T-cell (primary cell): ENCODE measurements at places on chromosomes 1 and 21. TPM values are rescaled to one million over a fixed set of nuclear protein-coding genes. Genes with fewer than 3 reads are reported as not detected.

GRCh38 chr1:229856009-229856650 lies 210.9 kb upstream of the GALNT2 start:
- H3K4me3 ChIP-seq = peak overlapping the region; percentile 37
- no peaks in the 10 kb centered on the region for H3K27me3 ChIP-seq
- H3K27ac ChIP-seq = no peak overlapping the region
- no peaks in the 10 kb centered on the region for H3K36me3 ChIP-seq
- DNase-seq = no peak
- H3K4me1 ChIP-seq = peaks cover 6% of the 10 kb centered on the region

GRCh38 chr1:48674641-48675040 lies 102.0 kb downstream of the BEND5 start:
- H3K4me3 ChIP-seq = no peak overlapping the region
- no peaks in the 10 kb centered on the region for H3K36me3 ChIP-seq
- H3K27me3 ChIP-seq = no peaks in the 10 kb centered on the region
- H3K4me1 ChIP-seq = no peaks in the 10 kb centered on the region
- H3K27ac ChIP-seq = no peak overlapping the region
- DNase-seq = no peak

Gene FCRLB
- total RNA-seq = 0.61 TPM

Gene SIPA1L2
- 1.9 TPM for total RNA-seq

GRCh38 chr1:20470194-20470593 lies 15.8 kb downstream of the CAMK2N1 start:
- no peaks in the 10 kb centered on the region for H3K4me1 ChIP-seq
- no peak for DNase-seq
- H3K27ac ChIP-seq = no peak overlapping the region

GRCh38 chr1:201219481-201220387 lies 29.1 kb downstream of the IGFN1 start:
- no peaks in the 10 kb centered on the region for H3K36me3 ChIP-seq
- no peak for DNase-seq
- H3K27me3 ChIP-seq = no peaks in the 10 kb centered on the region
- H3K4me3 ChIP-seq = no peak overlapping the region

GRCh38 chr21:38664841-38665240 lies 140.9 kb upstream of the ETS2 start:
- H3K4me3 ChIP-seq = no peak overlapping the region
- H3K36me3 ChIP-seq = no peaks in the 10 kb centered on the region
- no peak for DNase-seq
- peaks cover 14% of the 10 kb centered on the region for H3K4me1 ChIP-seq

DNA sequence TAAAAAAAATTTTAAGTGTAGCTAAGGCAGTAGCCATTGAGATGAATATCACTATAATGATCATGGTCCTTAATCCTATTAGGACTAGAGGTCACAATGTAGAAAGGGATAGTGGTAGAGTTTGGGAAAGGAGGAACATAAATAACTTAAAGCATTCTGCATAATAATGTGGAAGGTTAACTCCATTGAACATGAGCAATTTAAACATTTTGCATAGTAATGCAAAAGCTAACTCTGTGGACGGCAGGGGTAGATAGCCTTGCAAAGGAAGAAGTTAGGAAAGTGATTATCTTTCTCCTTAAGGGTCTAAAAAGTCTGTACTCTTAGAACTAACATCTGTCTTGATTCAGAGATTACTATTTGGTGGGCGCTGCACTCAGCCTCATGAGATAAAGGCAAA lies 39.0 kb upstream of the DENND1B start:
- H3K36me3 ChIP-seq = no peaks in the 10 kb centered on the region
- H3K27me3 ChIP-seq = peaks cover 6% of the 10 kb centered on the region
- no peak overlapping the region for H3K27ac ChIP-seq
- no peak overlapping the region for H3K4me3 ChIP-seq
- no peak for DNase-seq

Gene PKN2
- 47.4 TPM for total RNA-seq
